ENCODE measurements at places on chromosomes 7 and 10.
A peak's percentile ranks its signal among the peaks of the same experiment; 100 is the strongest.

DNA sequence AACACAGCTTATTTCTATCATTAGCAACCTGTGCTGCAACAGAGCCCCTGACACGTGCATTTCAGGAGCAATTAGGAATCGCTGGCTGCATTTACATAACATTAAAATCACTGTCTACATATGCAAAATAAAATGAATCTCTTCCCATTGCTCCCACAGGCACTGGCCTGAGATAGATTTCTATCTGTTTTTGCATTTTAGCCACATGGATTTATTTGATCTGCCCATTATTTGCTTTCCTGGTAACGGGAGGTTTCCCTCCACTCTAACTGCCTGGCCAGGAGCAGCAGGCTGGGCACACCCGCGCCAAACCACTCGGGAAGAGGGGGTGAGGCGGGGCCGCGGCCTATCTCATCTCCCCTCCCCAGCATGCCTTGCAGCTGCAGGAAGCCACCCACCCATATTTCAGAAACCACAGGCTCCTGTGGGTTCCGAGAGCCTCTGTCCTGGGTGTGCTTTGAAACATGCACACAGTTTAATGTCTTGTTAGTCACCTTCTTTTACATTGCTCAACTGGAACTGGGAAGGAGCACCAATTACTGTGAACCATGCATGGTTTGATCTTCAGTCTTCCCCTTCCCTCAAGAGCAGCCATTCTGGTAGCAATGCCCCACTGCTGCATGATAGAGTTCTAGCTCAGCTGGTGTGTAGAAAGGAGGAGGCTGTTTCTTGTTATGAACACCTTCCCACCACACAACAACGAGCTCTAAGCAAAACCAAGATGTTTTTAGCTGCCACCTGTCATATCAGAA, 37.7 kb upstream of the IKZF1 start:
- no peak for DNase-seq

- DNase-seq, result no peak
Measured at GRCh38 chr7:122710916-122711315, 8.2 kb upstream of the RNF148 start.

- no peak for DNase-seq
Measured at GRCh38 chr10:110972231-110973134, 53.1 kb downstream of the SHOC2 start.

GRCh38 chr10:112209684-112210131, 26.1 kb upstream of the GPAM start:
- peak; percentile 62 for DNase-seq

DNA sequence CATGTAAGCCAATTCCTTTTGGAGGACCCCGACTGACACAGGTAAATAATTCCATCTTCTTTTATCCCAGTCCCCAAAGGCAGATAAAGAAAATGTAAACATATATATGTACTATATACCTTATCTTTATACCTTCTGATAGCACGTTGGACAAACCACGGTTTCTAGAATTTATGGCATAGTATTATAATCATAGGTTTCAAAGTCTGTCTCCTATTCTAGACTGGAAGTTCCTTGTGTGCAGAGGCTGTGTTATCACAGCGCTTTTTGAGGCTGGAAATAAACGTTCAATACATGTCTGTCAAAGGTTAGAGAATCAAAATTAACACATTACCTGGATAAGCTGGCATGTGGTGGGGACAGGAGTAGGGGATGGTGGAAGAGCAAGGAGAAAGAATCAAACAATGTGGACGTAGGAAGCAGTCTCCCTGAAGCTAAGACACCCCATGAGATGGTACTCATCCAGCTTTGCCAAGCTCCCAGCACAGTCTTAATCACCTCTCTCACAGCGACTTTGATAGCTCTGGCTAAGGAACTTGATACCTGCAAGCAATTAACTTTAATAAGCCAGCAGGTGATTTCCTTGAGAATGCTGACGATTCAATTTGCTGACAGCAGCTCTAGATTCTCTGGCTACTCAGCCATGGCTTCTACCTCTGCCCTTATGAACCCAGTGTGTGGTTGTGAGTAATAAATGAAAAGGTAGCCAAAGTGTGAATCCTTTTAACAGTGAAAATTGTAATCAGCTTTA, 208.4 kb upstream of the LRRTM3 start:
- DNase-seq, result no peak

- DNase-seq, result no peak
Measured at GRCh38 chr7:136664537-136664936, 203.9 kb upstream of the CHRM2 start.

DNA sequence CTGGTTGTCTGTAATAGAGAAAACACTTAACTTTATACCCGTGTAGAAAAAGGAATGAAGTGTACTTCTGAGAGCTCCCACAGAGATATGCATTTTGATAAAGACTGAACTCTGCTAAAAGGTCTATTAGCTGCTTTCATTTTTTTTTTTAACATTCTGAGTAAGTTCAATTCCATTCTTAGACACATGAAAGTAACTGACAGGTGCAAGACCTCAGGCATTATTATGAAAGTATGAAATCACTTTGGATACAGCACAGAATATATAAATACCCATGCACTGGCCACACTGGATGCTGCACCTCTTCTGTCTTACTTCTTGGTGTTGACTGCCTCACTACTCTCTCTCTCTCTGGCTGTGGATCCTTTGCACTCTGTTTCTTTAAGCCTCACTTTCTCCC, 46.2 kb downstream of the VWDE start:
- DNase-seq, result no peak

DNA sequence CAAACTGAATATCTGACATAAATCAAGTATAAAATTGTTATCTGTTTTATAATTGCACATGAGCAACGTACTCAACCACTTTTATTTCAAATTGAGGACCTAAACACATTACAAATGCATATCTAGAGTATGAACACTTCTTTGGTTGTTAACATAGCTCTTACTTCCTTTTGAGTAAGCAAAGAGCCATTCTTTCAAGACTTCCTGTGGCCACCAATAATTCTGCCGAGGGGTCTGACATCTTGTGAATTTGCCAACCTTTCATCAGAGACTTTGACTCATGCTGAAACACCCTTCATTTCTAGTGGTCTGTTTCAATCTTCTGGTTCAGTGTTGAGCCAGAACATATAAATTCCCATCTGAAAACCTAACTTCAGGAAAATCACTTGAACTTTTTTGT, 59.4 kb downstream of the CDK14 start:
- DNase-seq, result no peak

DNA sequence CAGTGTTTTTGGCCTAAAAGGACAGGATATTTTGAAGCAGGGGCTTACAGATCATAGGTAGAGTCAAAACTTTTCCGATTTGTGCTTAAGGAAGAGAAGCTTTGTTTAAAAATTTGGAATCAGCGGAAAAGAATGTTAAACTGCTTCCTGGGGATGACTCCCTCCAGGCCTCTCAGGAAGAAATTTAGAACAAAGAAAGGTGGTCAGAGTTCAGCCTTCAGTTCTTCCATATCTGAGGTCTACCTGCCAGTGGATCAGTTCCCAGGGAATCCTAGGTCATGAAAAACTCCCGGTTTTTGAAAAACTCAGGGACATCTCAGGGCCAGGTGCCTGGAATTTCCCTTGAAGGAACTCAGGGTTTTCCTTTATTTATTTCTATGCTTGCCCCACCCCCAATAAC, 100.3 kb downstream of the MCU start:
- DNase-seq, result no peak

- no peak for DNase-seq
Measured at GRCh38 chr7:79268730-79269129, 184.7 kb downstream of the MAGI2 start.

GRCh38 chr7:55134786-55135185, 116.0 kb downstream of the EGFR start:
- DNase-seq, result no peak

- no peak for DNase-seq
Measured at GRCh38 chr7:32533276-32534029, 38.2 kb downstream of the AVL9 start.

- no peak for DNase-seq
Measured at GRCh38 chr7:113796557-113796956, 122.3 kb downstream of the PPP1R3A start.

GRCh38 chr10:91797048-91797690, 1.1 kb upstream of the TNKS2 start:
- DNase-seq, result no peak

DNA sequence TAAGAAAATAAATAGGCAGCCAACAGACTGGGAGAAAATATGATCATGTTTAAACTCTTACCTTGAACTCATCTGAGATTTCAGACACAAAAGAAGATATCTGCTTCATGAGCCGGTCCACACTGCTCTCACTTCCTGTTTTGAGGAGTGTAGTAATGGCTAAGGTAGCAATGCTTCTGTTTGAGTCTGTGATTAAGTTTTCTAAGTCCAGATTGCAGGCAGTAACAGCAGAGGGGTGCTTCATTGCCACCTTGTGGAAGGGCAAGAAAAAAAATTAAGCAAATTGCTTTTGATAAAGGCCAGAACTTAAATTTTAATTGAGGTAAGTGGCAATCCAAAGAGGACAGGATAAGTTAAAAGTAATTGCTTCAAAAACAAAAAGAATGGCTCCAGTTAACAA, 69.1 kb downstream of the MEST start:
- no peak for DNase-seq

- no peak for DNase-seq
Measured at GRCh38 chr10:123788981-123789380, 102.6 kb downstream of the CPXM2 start.

DNA sequence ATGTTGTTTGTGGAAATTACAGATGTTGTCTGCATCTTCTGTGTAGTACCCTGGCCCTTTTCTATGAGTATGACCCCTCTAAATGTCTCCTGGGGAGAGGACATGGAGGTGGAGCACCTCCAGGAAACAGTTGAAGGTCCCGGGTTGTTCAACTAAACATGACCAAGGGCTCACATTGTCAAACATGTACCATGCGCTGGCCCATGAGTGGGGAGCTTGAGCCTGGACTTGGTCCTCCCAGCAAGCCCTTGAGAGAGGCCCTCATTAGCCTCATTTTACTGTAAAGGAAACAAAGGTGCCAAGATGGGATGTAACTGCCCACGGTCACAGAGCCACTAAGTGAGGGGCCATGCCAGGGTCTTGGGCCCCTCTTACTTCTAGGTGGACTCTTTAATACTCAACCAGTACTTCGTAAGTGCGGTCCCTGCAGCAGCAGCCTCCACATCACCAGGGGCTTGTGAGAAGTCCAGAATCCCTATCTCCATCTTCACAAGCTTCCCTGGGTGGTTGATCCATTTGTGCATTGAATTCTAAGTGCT, 31.2 kb downstream of the C10orf71 start:
- no peak for DNase-seq

- no peak for DNase-seq
Measured at GRCh38 chr7:108448584-108449505, 7.4 kb downstream of the NRCAM start.

- no peak for DNase-seq
Measured at GRCh38 chr10:131830446-131831130, 70.2 kb upstream of the PPP2R2D start.

DNA sequence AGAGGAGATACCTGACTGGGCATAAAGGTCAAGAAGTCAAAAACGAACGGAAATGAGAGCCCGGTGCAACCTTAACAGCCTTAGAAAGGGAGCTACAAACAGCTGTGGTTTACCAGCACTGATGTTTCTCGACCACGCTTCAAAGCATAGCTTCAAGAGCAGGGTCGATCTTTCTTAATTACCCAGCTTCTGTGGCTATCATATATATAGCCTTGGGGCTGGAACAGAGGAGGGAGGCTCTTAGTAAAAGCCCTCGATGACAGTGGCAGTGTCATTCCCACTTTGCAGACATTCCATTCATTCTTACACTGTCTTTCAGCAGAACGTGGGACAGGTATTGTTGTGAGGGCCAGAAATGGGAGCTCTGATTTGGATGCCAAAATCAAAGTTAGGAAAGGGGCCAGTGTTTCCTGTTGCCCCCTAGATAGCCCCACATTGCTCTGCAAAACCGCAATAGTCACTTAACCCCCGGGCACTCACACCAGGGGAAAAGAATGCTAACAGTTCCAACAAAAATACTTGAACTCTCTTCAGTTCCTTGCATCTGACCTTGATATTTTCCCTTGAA, 141.5 kb downstream of the MTPAP start:
- DNase-seq, result no peak

GRCh38 chr10:44261296-44261695, 123.6 kb downstream of the CXCL12 start:
- no peak for DNase-seq

DNA sequence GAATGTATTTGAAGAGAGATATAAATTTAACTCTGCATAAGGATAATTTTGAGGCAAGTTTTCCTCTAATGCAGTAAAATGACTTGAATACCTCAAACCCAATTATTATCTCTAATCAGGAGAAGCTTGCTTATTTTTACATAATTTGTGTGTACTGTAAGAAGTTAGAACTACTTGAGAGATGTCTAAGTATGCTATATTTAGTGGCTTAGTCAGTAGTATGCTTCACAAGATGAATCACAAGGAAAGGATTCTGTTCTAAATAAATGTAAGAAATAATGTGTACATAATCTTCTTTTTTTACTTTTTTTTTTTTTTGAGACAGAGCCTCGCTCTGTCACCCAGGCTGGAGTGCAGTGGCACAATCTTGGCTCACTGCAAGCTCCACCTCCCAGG, 13.7 kb downstream of the PHTF2 start:
- DNase-seq, result no peak

DNA sequence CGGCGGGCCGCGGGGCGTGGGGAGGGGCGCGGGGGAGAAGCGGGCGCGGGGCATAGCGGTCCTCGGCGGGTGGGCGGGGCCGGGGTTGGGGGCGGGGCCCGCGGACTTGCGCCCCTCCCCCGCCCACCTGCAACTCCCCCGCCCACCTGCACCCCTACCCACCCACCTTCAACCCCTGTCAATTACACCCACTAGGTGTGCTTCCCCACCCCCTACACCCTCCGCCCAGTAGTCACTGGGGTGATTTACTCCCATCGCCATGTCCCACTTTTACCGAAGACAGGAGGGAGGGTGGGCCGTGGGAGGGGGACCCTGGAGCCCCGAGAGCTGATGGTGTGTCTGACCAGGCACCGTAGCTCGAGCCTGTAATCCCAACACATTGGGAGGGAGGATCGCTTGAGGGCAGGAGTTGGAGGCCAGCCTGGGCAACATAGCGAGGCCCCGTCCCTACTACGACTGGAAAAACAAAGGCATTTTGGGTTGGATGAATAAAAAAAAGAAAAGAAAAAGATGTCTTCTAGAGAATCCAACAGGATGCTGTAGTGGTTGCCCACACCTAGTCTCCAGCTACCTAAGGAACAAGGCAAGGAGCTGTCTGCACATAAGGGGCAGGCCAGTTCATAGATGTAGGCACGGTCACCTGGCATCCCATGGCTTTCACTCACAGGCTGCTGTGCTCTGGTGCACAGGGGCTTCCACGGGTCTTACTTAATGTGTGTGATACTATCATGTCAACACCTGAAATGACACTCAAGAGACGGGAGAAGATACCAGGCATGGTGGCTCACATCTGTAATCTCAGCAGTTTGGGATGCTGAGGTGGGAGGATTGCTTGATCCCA, 761 bp downstream of the KCTD7 start:
- no peak for DNase-seq

- DNase-seq, result no peak
Measured at GRCh38 chr7:101018271-101019167, 1.4 kb upstream of the MUC17 start.
